Vagina (tissue), 2 donors: ENCODE measurements at places on chromosomes 6 and 20. TPM values are rescaled to one million over a fixed set of nuclear protein-coding genes. Genes with fewer than 3 reads are reported as not detected.

The C20orf144 gene
- not detected for total RNA-seq

The DEFB124 gene
- total RNA-seq = not detected

The SLC32A1 gene
- total RNA-seq = not detected

The LRFN2 gene
- total RNA-seq = not detected

The NRN1 gene
- total RNA-seq = 9.8 TPM

The PRR3 gene
- total RNA-seq = 5.9 TPM

The PNPLA1 gene
- total RNA-seq = not detected

The HNF4A gene
- total RNA-seq = not detected

The ATG5 gene
- total RNA-seq = 37.1 TPM

The HSPA12B gene
- total RNA-seq = 21.6 TPM

The LIME1 gene
- 32.4 TPM for total RNA-seq

The PSMA7 gene
- 319 TPM for total RNA-seq

The SAPCD1 gene
- not detected for total RNA-seq

The EYS gene
- total RNA-seq = not detected

The MYLK2 gene
- not detected for total RNA-seq

The NMBR gene
- not detected for total RNA-seq

The KIF13A gene
- total RNA-seq = 43.0 TPM

The LBP gene
- 0.98 TPM for total RNA-seq

The DEFB132 gene
- total RNA-seq = not detected

The FAM217A gene
- total RNA-seq = not detected

The ULBP2 gene
- not detected for total RNA-seq

The PPP1R16B gene
- 6.4 TPM for total RNA-seq

The TGM3 gene
- total RNA-seq = 27.7 TPM

The OR2H2 gene
- not detected for total RNA-seq

The ECT2L gene
- not detected for total RNA-seq

The SFTA2 gene
- not detected for total RNA-seq
